Urothelium cell line (cell line): ENCODE measurements at places on chromosomes 2 and 18.

DNA sequence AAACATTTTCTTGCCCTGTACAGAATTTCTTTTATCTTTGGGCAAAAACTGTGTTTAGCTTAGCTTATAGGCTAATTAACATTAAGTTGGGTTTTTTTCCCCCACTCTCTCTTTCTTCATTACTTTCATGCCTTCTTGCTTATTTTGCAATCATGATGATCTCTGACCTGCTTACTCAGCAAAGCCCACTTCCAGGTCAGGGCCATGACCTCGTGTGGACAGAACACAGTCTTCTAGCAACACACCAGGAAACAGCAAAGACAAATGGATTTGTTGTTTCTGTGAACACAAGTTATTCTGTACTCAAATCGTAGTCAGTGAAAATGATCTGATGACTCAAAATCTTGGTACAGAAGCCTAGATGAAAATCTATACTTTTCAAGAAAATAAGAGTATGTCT, 60.7 kb downstream of the SPATS2L start:
- DNase-seq = no peak

- DNase-seq = no peak
Observed at GRCh38 chr2:184555352-184555751, 43.0 kb upstream of the ZNF804A start.

DNA sequence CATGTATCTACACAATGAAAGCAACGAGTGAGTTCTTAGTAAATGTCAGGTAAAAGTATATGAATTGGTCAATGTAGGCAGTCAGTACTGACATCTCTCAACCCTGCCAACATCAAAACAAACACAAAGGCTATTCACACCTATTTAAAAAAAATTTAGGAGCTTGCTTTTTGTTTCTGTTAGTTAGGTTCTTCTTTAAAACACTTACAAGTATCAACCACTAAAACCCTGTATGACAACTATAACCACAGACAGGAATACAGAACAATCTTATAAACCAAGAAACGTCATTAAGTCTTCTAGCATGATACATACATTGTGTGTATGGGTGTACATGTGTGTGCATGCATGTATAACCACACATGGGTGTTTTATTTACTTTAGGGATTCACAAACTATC, 131.0 kb downstream of the TCF4 start:
- DNase-seq = no peak

GRCh38 chr18:25729072-25729471, 361.3 kb downstream of the SS18 start:
- DNase-seq = no peak

DNA sequence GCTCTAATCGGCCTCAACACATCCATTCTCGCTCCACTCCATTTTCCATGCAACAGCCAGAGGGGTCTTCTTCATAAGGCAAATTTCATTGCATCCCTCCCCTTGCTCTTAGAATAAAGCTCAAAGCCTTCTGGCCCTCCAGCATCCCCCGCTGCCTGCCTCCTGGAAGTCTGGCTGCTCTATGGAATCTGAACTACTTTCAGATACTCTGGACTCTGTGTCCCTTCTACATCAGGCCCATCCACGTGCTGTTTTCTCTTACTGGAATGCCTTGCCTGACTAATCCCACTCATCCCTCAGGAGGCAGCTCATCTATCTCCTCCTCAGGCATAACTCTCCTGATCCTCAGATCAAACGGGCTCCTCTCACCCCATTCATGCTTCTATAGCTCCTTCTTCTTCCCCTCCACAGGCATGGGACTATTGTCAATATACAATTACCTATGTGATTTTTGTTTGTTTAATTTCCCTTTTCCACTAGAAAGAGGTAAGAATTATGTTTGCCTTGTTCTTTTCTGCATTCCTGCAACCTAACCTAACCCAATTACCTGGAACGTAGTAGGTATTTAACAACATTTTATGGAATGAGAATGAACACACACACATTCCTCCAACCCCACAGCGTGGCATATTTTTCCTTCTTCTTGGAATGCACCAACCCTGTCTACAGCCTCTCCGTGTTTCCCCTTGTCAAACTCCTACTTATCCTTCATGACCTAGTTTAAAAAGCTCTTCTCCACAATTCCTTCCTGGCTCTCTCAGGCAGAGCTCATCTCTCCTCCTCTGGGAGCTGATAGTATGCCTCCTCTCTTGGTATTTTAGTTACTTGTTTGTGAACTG, 49.5 kb downstream of the LBH start:
- DNase-seq = no peak

- no peak for DNase-seq
Observed at GRCh38 chr2:20448246-20448976, 1.5 kb downstream of the RHOB start.
